GOT3 (cell line): ENCODE measurements at places on chromosomes 1 and 21.

DNA sequence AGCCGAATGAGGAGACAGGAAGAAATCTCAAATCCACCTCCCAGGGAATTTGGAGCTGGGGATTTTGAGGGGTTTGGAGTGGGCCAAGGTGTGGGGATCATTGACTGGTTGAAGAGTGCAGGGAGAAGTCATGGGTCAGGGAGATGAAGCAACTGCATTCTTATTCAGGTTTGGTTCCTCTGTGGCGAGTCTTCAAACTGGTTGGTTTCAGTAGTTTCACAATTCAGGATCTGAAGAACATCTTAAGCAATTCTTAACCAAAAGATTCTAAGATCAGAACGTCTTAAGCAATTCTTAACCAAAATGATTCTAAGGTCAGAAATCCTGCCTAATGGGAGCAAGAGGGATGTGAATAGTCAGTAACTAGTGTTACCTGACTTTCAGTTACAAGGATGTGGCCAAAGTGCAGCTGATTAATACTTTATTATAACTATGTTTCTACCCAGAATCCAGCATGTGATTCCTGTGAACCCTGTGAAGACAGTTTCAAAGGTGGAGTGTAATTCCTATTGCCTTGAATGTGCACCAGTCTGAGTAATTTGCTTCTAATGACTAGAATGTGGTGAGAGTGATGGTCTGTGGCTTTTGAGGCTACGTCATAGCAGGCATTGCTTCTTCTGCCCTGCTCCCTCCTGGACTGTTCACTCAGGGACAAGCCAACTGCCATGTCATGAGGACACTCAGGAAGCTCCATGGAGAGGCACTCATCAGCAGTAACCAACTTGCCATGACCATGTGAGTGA, 61.2 kb downstream of the OLFML3 start:
- DNase-seq = no peak

DNA sequence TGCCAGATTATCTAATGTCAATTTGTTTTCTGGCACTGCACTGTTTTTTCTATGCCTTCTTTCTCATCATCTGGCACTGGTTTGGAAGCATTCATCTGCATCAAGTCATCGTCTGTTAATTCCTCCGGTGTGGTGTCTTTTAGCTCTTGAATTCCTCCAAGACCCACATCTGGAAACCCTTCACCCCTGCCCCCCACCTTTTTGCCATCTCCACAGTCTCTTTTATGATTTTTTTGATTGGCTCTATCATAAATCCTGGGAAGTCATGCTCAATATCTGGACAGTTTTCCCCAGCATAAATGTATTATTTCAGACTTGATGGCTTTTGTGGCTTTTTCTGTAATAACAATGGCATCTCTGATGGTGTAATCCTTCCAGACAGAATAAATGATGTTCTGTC, 10.4 kb upstream of the KCNK1 start:
- no peak for DNase-seq

DNA sequence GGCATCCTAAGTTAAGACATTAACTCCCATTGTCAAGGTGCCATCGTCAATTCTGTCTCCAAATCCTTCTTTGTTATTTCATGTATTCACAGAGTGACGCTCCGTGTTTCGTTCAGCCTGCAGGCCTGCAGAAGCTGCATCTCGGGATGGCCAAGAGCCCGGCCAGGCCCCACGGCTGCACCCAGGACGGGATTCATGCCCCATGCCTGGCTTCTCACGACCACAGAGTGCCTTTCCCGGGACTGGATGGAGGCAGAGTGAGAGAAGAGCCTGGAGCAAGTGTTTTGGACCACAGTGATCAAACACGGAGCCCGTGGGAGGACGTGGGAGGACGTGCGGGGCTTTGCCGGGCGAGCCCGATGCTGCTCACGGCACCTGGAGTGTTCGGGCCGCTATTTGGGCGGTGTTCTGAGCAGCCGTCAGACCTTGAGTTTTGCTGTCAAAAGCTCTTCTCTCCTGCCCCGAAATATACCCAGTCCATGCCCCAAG, 56.8 kb downstream of the COL6A1 start:
- DNase-seq = no peak

DNA sequence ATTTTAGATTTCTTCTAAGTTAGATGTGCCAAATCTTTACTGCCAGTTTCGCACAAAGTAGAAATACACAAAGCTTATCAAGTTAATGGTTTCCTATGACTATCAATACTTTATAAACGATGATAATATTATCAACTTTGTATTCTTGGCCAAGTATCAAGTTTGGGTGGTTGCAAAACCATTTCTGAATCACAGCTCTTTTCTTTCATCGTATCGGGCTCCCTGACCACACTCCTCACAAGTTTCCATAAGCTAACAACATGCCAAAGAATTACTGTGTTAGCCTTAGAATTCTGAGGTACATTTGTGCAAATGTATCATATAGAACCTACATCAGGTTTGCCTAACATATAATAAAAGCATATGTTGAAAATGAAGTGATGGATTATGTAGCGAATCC, 311.0 kb downstream of the KCTD3 start:
- DNase-seq = no peak

GRCh38 chr1:179840107-179840506, 37.5 kb downstream of the TOR1AIP2 start:
- DNase-seq = no peak

GRCh38 chr1:211099393-211099792, 34.6 kb downstream of the KCNH1 start:
- no peak for DNase-seq

GRCh38 chr1:1343811-1344421, 5.3 kb downstream of the DVL1 start:
- no peak for DNase-seq

GRCh38 chr1:70334436-70334835, 20.1 kb downstream of the ANKRD13C start:
- DNase-seq = no peak

- no peak for DNase-seq
Measured at GRCh38 chr1:78665809-78666208, 16.2 kb downstream of the IFI44 start.

DNA sequence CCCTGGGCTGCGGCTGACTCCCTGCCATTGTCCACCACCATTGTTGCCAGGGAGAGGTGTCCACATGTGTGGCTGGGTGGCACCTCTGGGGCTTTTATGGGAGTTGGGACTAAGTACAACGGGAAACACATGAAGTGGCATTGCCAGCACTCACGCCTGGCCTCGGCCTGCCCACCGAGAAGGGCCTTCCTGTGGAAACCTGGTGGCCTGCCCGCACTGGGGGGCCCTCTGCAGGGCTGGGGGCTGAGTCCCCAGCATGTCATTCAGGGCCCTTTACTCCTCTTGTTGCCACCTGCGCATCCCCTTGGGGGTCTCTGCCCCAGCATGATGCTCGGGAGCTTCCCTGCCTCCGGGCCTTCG, 35.5 kb upstream of the RUNX3 start:
- no peak for DNase-seq

DNA sequence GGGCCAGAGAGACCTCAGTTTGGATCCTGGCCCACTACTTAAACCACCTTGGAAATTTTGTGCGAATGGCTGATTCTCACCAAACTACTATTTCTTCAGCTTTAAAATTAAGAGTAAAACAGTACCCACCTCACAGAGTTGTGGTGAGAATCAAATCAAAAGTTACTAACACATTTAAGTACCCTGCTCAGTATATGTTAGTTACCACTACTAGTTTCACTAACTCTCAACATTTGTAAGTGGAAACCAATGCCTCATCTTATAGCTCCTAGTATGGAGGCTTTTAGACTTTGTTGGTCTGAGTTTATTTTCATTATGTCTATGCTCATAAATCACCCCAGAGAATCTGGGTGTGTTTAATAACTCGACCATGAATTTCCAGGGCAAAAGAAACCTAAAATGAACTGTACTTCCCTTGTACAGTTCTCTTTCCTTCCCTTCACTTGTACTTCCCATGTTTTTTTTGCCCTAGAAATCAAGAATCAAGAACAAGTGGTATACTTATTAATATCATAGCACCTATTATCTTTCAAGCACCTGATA, 11.6 kb upstream of the SERBP1 start:
- no peak for DNase-seq

DNA sequence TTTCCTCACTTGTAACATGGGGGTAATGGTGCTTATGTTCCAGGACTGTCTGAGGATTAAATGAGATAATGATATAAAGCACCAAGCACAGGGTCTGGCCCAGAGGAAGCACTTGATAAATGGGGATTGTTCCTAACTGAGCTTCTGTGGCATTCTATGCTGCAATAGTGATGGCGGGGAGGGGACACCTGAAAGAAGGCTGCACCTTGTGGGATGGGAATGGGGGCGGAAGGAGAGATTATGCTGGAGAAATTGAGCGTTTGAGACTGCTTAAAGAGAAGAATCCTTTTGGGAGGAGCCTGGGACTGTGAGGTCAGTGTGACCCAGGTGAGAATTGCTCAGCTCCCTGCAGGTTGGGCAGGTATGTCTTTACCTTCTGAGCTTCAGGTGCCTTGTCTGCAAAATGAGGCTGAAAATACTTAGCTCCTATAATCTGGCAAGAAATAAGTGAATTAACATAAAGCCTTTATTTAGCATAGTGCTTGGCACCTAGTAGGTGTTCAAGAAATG, 55.9 kb upstream of the CTPS1 start:
- no peak for DNase-seq

DNA sequence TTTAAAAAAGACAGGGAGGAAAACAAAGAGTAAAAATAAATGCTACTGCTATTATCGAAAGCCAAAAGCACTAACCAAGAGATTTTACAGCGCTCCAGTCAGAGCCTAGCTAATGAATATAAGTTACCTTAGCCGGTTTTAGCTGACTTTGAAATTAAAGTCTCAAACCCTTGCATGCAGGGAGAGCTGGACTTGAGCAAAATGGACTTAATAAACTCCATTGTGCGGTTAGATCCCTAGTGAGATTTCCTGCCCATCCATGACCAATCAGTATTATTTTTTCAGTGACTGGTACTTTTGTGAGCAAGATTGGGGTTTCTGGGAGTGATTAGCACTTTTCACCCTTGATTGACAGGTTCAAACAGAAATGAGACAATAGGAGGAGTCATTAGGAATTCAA, 333.4 kb upstream of the ADGRL2 start:
- DNase-seq = no peak

DNA sequence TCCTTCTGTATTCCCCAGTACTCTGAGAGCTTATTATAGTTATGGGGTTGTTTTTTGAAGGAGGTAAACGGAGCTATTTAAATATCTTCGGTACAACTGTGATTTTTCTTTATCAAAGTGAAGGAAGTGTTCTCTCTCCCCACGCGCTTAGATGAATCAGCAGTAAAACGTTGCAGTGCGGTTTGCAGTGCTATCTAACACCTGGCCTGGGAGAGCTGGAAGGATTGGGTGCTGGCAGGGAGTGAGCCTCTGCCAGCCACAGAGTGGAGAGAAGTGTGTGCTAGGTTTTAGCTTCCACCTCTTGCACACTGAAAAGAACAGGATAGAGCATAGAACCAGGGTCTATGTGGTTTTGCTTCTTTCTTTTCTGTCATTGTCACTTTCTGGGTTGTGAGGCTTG, 165.9 kb downstream of the SDCCAG8 start:
- DNase-seq = no peak

GRCh38 chr1:155006601-155007101, 4.0 kb downstream of the ZBTB7B start:
- no peak for DNase-seq

DNA sequence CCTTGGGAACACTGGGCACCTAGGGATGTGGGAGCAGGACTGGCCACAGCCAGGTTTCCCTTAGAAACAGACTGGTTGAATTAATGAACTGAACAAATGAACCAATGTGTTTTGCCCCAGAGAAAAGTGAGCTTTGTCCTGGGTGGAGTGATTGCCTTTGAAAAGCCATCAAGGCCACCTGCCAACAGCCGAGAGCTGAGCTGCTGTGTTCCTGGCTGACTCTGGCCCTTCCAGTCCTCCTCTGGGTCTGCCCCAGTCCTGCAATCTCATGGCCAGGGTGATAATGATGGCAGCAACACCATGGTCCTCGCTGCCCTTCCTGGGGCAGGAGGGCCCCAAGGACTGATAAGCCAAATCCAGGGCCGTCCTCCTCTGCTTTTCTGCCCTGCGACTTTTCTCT, 18.2 kb upstream of the GJA9 start:
- DNase-seq = no peak

DNA sequence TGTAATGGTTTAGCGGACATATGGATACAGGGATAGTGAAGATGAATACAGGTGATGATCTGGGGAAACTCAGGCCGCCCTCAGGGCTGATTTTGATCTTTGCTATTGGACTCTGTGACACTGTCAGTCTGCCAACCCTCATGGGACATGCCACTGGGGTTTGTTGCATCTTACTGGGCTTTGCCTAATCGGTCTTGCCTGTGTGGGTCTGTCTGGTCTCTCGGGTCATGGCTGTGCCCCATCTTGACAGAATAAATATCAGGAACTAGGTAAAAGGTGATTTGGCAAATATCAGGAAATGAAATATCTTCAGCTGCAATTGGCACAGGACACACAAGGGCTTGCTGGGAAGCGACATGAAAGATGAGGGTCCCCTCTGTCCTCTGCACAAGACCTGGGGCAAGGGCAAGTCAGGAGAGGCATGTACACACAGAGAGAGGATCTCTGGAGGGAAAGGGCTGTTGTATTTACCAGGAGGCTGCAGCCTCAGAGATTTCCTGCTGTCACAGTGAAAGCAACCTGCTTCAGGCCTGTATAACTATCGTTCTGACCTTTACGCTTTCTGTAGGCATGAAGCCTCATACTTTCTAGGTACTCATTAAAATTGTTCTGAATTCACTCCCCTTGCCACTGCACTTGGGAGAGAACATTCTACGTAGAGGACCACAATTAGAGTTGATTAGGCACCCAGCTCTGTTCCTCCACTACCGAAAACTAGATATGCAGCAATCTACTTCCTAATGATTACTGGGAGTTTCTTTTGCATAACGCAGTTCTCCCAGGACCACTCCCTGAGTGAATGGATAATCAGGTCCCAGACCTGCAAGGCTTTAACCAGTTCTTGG, 52.0 kb upstream of the GADD45A start:
- DNase-seq = no peak

DNA sequence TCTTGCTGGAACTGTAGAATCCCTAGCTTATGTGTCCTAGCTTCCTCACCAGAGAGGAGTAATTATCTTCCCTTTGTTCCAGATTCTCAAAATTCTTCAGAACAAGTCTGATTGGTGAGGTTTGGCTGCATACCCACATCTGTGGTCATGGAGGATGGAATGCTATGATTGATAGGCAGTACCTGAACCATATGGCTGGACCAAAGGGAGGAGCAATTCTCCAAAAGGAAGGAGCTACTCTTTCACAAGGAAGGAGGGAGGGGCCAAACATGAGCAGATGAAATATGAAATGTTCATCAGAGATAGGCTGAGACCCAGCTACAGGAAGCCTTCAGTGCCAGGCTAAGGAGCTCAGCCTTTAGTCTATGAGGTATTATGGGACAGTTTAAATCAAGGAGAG, 5.0 kb upstream of the RNF19B start:
- no peak for DNase-seq

- no peak for DNase-seq
Measured at GRCh38 chr1:160429702-160430535, 29.6 kb downstream of the VANGL2 start.

GRCh38 chr1:98147280-98147679, 226.4 kb upstream of the DPYD start:
- DNase-seq = no peak

GRCh38 chr1:172838680-172839313, 179.9 kb downstream of the FASLG start:
- no peak for DNase-seq

- DNase-seq = no peak
Measured at GRCh38 chr1:168301664-168302320, 21.1 kb downstream of the TBX19 start.
